ENCODE measurements at places on chromosomes 7 and 10.

- peaks cover 36% of the 10 kb centered on the region for H3K4me1 ChIP-seq
- no peaks in the 10 kb centered on the region for H3K27me3 ChIP-seq
Observed at GRCh38 chr7:129607471-129608120, 3.9 kb upstream of the NRF1 start.

DNA sequence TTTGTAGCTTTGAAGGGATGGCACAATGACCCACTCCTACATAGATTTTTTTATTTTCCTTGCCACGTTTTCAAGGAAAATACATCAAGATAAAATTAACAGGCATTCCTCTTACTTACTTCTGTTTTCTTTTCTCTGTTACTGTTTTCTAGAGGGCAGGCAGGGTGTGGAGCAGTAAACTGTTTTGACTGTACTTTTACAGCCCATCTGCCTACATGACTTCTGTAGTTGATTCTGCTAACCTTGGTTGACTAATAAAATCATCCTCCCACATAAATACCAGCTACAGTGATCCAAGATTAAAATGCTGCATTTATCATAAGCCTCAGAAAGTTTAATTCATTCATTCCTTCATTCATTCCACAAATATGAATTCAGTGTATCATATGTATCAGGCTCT, 158.5 kb downstream of the TRIL start:
- no peak overlapping the region for H3K27ac ChIP-seq
- H3K4me3 ChIP-seq: no peak overlapping the region
- H3K27me3 ChIP-seq: peaks cover 5% of the 10 kb centered on the region

- no peak for DNase-seq
- H3K36me3 ChIP-seq: no peaks in the 10 kb centered on the region
- H3K27me3 ChIP-seq: peaks cover 13% of the 10 kb centered on the region
- peaks cover 23% of the 10 kb centered on the region for H3K4me1 ChIP-seq
- no peak overlapping the region for H3K27ac ChIP-seq
- no peak overlapping the region for H3K4me3 ChIP-seq
Observed at GRCh38 chr10:62266611-62267010, 2.0 kb downstream of the RTKN2 start.

- no peak overlapping the region for H3K4me3 ChIP-seq
- no peak for DNase-seq
- no peaks in the 10 kb centered on the region for H3K4me1 ChIP-seq
Observed at GRCh38 chr10:10847387-10847786, 170.3 kb upstream of the CELF2 start.

- H3K27ac ChIP-seq: peak overlapping the region; percentile 20
- peaks cover 22% of the 10 kb centered on the region for H3K4me1 ChIP-seq
- H3K27me3 ChIP-seq: no peaks in the 10 kb centered on the region
- no peak overlapping the region for H3K4me3 ChIP-seq
- H3K36me3 ChIP-seq: peaks cover 2% of the 10 kb centered on the region
Observed at GRCh38 chr10:60714233-60714632, 64.0 kb upstream of the CDK1 start.

All from activated naive CD4-positive, alpha-beta T cell treated with anti-CD3 and anti-CD28 coated beads for 36 hours (primary cell).